ENCODE measurements at places on chromosomes 6 and 20.

DNA sequence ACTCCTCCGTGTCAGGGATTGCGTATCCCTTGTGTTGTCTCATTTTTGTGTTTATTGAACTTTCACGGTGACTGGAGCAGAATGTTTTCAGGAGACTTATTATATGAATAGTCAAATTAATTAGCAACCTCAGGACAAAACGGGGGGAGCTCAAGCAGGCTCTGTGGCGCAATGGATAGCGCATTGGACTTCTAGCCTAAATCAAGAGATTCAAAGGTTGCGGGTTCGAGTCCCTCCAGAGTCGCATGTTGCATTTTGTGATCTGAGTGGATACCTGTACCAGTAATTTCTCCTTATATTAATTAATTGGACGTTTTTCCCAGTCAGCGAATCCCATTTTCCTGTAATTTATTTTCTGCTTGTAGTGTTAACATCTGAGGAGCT is 89.1 kb upstream of the ZNF184 start:
- no peaks in the 10 kb centered on the region for H3K4me1 ChIP-seq
- H3K27ac ChIP-seq: no peak overlapping the region
- no peak overlapping the region for H3K4me3 ChIP-seq
- peaks cover 14% of the 10 kb centered on the region for H3K27me3 ChIP-seq
- no peaks in the 10 kb centered on the region for H3K36me3 ChIP-seq

DNA sequence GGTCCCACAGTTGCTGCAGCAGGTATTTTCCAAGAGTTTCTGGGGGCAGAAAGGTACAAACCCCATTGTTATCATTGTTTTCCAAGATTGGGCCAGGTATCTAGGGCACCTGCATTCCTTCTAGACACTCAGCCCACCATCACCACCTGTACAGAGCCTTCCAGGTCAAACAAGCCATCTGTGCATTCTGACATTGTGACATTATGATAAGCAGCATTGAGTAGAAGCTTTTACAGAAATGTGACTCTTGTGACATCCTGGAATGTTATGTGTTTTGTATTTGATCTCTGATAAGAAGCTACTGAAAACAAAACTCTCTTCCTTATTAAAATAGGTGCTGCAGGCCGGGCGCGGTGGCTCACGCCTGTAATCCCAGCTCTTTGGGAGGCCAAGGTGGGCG is 128.1 kb upstream of the CCN2 start:
- no peak overlapping the region for H3K27ac ChIP-seq
- H3K4me3 ChIP-seq: no peak overlapping the region
- no peak for DNase-seq
- no peaks in the 10 kb centered on the region for H3K36me3 ChIP-seq
- H3K27me3 ChIP-seq: no peaks in the 10 kb centered on the region

DNA sequence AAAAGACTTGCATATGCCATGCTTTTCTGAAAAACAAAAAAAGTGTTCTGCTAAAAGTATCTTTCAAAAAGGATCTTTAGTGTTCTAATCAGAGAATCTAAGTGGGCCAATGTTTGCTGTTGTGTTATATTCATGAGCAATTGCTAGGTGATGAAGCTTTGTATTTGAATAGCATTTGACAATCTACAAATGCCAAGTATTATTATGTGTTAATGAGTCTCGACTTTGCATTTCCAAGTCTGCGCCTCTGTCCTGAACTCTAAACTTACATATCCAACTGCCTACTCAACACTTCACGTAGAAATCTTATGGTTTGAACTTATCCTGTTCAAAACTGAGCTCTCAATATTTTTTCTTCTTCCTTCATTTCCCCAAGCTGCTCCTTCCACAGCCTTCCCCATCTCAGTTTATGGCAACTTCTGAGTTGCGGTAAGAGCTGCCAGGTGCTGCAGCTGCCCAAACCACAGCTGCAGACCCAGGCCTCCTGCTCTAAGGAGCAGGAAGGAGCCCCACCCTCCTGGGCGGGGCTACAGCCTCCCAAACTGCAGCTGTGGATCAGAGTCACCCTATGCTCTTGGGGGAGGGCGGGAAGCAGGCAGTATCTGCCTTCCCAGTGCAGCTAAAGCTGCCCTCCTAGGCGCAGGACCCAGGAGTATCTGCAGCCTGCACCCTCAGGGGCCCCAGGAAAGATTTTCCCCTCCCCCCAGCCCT is 16.7 kb upstream of the MAK start:
- no peak for DNase-seq
- H3K4me1 ChIP-seq: no peaks in the 10 kb centered on the region
- H3K27me3 ChIP-seq: peaks cover 3% of the 10 kb centered on the region

- DNase-seq: no peak
- peaks cover 27% of the 10 kb centered on the region for H3K4me1 ChIP-seq
These were observed 63.6 kb upstream of the SIRPA start for GRCh38 chr20:1831606-1832005.

DNA sequence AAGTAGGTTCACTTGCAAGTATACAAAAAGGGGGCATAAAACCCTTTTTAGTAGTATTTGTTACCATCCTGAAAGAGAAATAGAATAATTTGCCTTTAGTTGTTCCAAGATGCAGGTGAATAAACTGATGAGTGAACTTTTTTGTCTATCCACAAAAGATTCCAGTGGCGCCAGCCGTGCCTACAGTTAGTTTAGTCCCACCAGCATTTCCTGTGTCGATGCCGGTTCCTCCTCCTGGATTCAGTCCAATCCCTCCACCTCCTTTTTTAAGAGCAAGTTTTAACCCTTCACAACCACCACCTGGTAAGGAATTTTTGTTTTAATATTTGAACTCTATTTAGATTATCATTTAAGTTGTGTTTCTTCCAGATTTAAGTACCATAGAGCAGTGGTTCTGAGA is 90.9 kb downstream of the SCAF8 start:
- no peak overlapping the region for H3K4me3 ChIP-seq
- no peaks in the 10 kb centered on the region for H3K27me3 ChIP-seq
- H3K27ac ChIP-seq: no peak overlapping the region
- peaks cover 34% of the 10 kb centered on the region for H3K36me3 ChIP-seq
- DNase-seq: no peak

- H3K4me1 ChIP-seq: peaks cover 20% of the 10 kb centered on the region
- DNase-seq: peak; percentile 93
- H3K36me3 ChIP-seq: peaks cover 27% of the 10 kb centered on the region
- no peak overlapping the region for H3K4me3 ChIP-seq
These were observed 136.4 kb downstream of the MTFR2 start for GRCh38 chr6:136113736-136114173.
